ENCODE measurements at places on chromosomes 5 and 9.

GRCh38 chr9:36132086-36132485 is 4.4 kb upstream of the GLIPR2 start:
- no peak for DNase-seq

DNA sequence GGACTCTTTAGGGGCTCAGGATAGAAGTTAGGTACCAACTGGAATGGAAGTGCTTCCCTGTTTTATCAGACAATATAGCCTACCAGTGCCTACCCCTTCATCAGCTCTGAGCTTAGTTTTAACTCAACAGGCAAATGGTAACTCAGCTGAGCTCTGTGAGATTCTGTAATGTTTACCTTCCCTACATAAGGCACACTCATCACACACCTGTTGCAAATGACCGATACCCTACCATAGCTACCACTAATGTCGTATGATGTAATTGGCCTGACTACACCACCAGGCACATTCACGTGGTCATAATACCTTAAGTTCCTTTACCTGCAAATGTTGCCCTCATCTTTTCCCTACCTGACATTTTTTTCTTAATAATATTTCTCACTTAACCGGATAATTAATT is 254.8 kb downstream of the ADGRV1 start:
- DNase-seq, result no peak

- DNase-seq, result no peak
These were observed 76.3 kb upstream of the PCSK1 start for GRCh38 chr5:96509316-96509715.

DNA sequence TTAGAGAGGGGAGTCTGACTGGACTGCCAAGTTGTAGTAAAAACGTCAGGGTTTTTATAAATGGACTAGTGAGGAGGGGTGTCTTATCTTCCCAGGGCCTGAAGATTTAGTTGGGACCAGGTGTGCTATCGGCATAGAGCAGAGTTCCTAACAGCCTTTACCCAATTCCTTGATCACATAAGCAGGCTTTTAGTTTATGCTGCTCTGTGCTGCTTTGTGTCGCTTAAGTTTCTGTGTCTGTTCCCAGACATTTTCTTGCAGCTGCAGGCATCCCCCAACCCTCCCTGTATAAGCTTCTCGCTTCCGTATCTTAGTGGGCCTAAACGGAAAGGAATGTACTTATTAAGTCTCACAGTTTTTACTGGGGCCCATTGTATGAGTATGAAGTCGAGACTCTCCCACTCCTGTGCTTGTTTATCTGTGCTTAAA is 2.6 kb upstream of the SMC5 start:
- no peak for DNase-seq

DNA sequence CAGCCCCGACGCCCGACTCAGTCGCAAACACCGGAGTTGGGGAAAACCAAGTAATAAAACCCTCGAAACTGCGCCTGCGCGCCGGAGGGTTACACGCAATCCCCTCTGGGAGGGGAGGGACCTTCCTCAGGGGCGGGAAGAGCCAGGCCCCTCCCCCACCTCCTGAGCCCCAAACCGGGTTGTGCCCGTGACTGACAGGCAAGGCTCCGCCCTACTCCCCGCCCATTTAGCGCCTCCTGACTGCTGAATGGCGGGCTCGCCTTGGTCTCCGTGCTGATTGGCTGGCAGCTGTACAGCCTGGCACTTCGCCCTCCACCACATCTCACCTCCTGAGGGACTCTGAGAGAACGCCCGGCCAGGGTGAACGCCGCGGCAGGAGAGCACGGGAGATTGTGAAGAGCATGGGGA is at the start of gene PRDM9:
Gene PRDM9 (plus strand): TSS at position 332 of the 408 bp plus-strand sequence. CDS start 1,425 bp downstream, outside the sequence.
- no peak for DNase-seq
